ENCODE measurements at places on chromosomes 3 and 15. TPM values are rescaled to one million over a fixed set of nuclear protein-coding genes. Genes with fewer than 3 reads are reported as not detected.

The ENTPD3 gene
- 1.4 TPM for total RNA-seq

GRCh38 chr3:150912501-150912900 is 7.3 kb upstream of the MINDY4B start:
- no peak overlapping the region for H3K4me3 ChIP-seq
- peaks cover 7% of the 10 kb centered on the region for H3K27me3 ChIP-seq
- no peak for DNase-seq
- H3K4me1 ChIP-seq, result no peaks in the 10 kb centered on the region
- H3K27ac ChIP-seq, result no peak overlapping the region

The COL6A5 gene
- total RNA-seq, result not detected

GRCh38 chr3:149647812-149648211 is 10.0 kb downstream of the WWTR1 start:
- H3K4me3 ChIP-seq, result no peak overlapping the region
- no peak overlapping the region for H3K27ac ChIP-seq
- no peak for DNase-seq
- H3K36me3 ChIP-seq, result peaks cover 21% of the 10 kb centered on the region
- peaks cover 11% of the 10 kb centered on the region for H3K4me1 ChIP-seq

DNA sequence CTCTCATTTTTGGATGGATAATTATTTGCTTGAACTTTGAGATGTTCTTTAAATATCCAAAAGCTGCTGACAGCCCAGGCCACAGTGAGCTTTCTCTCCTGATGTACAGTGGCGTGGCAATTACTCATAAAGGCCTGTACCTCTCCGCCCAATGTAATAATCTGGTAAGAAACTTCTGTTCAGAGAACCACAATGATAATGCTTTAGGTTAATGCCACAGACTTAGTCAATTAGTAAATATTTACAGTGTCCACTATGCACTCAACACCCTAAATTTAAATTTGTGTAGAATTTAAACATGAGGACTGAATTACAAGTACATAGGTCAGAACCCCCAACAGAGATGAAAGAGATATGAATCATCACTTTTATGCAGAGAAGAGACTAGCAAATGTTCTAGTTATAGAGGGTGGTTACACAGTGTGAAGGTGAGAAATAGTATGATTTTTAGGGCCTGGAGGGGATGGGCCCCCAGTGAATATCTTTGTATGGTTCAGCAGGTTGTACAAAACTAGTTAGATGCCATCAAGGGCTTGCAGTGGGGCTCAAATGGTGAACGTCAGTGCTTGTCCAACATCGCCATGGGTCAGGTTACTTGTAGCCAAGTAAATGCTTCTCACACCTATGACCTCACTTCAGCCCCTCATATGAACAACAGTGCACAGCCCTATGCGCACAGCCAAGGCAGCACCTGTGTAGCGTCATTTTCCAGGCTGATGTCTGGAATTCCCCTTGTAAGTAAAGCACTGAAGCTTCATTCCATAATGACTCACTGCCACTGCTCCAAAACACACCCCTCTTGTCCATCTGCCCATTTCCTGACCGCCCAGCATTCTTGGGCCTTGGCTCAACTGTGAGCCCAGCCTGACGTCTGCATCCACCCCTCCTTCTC is 13.3 kb downstream of the ABHD2 start:
- H3K4me3 ChIP-seq, result no peak overlapping the region
- H3K27ac ChIP-seq, result no peak overlapping the region
- no peak for DNase-seq
- H3K4me1 ChIP-seq, result peaks cover 28% of the 10 kb centered on the region
- H3K36me3 ChIP-seq, result peaks cover 2% of the 10 kb centered on the region
- no peaks in the 10 kb centered on the region for H3K27me3 ChIP-seq

DNA sequence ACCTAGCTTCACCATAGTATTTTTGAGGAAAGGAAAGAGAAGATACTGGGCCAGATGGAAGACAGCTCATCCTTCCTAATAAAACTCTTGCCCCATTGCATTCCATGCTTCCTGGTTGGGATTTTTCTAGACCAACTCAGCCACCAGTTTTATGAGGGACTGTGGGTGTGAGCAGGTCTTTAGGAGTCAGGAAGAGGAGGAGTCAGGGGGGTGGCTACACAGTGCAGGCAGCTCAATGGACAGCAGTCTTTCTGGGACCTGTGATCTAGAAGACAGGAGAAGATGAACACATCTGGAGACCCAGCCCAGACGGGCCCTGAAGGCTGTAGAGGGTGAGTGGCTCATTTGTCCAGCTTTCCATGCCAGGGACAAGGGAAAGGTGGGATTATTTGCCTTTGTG is at the start of gene NOX5:
TSS of gene NOX5 (plus strand) at position 242 of the 400 bp plus-strand sequence. CDS start at position 283, 41 bp downstream.
- peaks cover 13% of the 10 kb centered on the region for H3K27me3 ChIP-seq
- DNase-seq, result no peak
- peaks cover 5% of the 10 kb centered on the region for H3K4me1 ChIP-seq
- no peak within 1 kb of the TSS for H3K27ac ChIP-seq

The CCDC32 gene
- 22.2 TPM for total RNA-seq

All from progenitor cell of endocrine pancreas (in vitro differentiated cells).